ENCODE measurements at places on chromosomes 3 and 15.
A peak's percentile ranks its signal among the peaks of the same experiment; 100 is the strongest.

- DNase-seq: no peak
Measured at GRCh38 chr15:37217567-37217966, 117.2 kb upstream of the MEIS2 start.

GRCh38 chr3:45551214-45552010, 43.1 kb upstream of the LIMD1 start:
- DNase-seq: no peak

DNA sequence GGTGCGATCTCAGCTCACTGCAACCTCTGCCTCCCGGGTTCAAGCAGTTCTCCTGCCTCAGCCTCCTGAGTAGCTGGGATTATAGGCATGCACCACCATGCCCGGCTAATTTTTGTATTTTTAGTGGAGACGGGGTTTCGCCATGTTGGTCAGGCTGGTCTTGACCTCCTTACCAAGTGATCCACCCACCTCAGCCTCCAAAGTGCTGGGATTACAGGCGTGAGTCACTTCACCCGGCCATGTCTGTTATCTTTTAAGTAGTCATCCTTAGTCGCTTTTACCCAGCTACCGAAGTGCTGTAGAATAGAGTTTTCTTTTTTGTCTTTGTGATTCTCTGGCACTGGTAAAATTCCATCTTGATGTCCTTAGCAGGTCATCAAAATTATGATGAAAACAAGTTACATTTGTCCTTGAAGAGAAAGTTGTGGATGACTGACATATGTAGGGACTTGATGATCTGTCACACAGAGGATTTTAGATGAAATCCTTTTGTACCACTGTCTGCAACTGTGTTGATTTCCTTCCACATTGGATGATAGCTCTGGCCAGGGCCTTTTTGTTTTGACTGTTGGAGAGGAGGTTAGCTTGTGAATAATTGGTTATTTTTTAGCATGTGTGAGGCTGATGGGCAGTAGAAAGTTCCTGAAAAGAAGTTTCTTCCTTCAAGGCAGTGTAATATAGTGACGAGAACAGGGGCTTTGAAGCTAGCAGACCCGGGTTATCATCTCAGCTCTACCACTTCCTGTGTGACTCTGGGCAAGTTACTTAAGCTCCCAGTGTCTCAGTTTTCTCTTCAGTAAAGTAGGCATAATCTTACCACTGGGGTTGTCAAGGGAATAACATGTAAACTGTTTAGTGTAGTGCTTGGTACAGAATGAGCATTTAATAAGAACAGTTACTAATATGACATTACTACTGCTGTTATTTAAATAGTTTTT, 18.8 kb downstream of the ATG7 start:
- peak; percentile 17 for DNase-seq

- no peak for DNase-seq
Measured at GRCh38 chr3:102258666-102259227, 176.1 kb upstream of the ZPLD1 start.

DNA sequence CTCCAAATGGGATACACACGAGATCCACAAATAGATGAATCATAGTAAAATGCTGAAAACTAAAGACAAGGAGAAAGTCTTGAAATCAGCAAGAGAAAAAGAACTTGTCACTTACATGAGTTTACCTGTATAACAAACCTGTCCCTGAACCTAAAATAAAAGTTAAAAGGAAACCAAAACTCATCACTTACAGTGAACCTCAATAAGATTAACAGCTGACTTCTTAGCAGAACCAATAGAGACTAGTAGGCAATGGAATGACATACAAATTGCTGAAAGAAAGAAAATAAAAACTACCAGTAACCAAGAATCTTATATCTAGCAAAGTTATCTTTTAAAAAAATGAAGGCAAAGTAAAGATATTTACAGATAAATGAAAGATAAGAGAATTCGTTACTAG, 27.4 kb downstream of the SEC22A start:
- no peak for DNase-seq

DNA sequence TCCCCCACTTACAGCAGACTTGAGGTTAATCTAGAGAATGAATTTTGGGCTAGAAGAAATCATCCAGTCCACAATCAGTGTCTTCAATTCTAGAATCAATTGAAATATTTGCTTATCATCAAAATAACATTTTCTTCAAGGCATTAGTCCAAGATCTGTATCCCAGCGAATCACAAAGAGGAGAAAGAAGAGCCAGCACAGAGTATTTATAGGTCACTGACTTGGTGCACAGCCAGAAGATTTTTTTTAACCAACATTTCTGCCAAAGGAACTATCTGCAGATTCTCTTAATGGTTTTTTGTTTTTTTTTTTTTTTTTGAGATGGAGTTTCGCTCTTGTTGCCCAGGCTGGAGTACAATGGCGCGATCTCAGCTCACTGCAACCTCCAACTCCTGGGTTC, 178.2 kb downstream of the TNIK start:
- no peak for DNase-seq

GRCh38 chr15:80076321-80077318, 17.1 kb downstream of the ZFAND6 start:
- no peak for DNase-seq

GRCh38 chr3:122609798-122610559, 32.5 kb downstream of the PARP15 start:
- DNase-seq: no peak

DNA sequence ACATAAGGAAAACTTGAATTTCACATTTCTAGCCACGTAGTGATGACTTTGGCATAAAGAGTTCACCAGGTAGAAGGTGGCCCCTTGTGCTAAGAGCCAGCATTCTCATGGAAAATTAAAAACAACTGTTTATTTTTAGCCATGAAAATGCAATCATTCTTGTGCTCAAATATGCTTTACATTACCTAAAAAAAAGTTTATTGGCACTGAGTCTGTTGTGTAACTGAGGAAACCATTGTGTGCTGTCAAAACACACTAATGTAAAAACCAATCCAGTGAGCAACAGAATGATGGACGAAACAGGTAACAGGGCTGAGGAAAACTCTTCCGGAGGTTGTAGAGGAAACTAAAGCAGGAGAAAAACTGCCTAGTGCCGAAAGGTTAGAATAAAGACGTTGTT, 287.0 kb upstream of the TMC3 start:
- no peak for DNase-seq

- no peak for DNase-seq
Measured at GRCh38 chr3:137409584-137409983, 354.5 kb upstream of the SOX14 start.

DNA sequence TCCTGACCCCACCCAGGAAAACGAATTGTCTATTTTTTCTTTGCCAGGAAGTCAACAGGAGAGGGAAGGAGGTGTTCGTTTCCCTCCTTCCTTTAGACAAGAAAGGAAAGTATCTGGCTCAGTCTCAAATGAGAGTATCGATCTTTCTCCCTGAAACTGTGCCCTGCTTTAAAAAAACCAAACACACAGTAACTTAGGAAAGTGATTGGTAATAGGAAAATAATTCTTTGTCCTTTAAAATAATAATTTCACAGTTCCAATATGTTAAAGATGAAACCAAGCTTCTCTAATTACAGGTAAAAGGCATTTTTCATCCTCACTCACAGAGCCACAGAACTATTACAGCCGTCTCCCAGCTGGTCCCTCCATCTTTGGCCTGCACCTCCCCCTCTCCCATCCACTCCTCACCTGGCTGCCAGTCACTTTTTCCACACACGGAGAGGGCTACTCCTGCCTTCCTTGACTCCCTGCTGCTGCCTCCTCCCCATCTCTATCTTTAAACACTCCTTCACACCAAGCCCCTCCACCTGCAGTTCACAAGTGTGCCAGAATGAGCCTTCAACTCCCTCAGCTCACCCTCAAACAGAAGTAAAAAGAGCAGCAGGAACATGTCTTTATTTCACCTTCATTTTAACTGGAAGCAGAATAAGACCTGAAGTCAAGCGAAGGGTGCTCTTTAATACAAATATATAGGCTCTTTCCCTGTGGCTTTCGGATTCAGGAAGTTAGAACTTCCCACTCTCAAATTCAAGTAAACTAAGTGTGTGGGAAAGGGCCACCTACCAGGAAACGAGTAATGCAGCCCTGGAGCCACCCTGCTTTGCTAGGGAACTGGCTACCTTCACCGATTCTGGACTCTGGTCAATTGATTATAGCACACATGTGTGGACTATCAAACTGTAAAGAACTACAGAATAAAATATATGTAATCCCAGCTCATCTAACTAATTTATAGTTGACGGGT, 116.4 kb downstream of the SENP2 start:
- DNase-seq: no peak

- no peak for DNase-seq
Measured at GRCh38 chr15:83199288-83199687, 8.3 kb downstream of the HDGFL3 start.

DNA sequence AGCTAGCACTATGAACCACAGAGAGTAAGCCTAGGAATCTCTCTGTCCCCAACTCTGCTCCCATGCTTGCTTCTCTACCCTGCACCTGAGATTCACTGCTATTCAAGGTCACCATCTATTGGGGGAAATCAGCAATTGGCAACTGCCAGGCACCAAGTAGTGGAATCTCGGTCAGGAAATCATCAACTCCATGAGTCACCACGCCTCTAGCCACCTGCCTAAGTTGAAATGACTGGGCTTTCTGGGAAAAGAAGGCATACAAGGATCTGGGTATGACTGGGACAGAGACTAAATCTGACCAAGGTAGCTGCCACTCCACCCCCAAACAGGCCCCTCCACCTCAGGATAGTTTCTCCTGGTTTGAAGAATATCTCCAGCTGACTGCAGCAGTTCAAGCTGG, 464.1 kb upstream of the CBLB start:
- DNase-seq: peak; percentile 19

GRCh38 chr15:74040109-74040850, 42.1 kb downstream of the GOLGA6A start:
- no peak for DNase-seq

GRCh38 chr15:62569460-62570404, 404.6 kb upstream of the C2CD4B start:
- DNase-seq: no peak

DNA sequence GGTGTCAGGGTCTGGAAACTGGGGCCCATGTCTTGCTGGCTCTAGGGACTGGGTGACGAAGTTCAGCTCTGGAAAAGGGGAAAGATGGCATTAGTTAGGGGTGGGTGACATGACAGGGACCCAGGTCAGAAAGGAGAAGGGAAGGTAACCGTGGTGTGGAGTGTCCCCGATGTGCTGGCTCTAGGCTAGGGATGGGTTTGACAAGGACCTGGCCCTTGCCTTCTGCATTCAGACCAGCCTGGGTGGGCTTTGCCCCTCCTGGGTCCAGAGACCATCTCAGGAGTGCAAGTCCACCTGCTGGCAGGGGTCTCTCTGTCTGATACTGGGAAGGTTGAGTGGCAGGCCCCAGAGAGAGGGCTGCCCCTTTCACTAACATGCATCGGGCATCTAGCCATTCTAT, 28.7 kb upstream of the ATP2B2 start:
- no peak for DNase-seq

DNA sequence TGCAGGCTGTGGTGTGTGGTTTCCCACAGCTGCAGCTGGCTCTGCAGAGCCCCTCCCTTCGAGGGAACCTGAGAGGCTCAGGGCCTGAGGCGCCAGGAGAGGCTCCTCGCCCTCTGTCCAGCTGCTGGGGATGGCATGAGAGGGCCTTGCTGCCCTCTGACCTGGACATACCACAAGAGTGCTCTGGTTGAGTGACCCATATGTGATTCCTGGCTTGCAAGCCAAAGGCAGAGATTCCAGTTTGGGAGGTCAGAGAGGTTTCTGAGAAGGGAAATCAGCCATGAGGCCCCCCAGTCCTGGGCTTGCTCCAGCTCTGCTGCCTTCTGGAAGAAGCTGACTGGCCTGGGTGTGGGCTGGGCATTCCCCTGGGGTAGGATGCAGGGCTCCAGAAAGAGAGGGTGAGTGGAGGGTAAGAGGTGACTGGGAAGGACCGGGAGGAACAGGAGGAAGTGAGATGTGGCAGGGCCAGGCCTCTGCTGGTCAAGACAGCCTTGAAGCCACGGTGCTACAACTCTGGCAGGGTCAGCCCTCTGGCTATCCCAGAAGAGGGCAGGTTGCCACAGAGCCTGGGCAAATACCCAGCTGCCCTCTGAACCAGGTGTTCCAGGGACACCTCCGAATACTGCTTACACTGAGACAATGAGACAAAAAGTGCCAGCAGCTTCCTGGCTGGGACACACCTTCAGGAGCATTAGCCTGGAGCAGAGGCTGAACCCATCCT, 16.0 kb upstream of the SRP14 start:
- no peak for DNase-seq

- no peak for DNase-seq
Measured at GRCh38 chr3:54736459-54736858, 191.4 kb downstream of the LRTM1 start.

GRCh38 chr3:98593046-98593936, at the start of gene CPOX:
Gene CPOX, minus strand, starts transcription at chr3:98593611. Its CDS starts 107 bp downstream, at chr3:98593504.
- DNase-seq: peak; percentile 84

GRCh38 chr3:177835008-177835407, 637.7 kb upstream of the TBL1XR1 start:
- no peak for DNase-seq

- no peak for DNase-seq
Measured at GRCh38 chr3:44996556-44996969, 20.5 kb downstream of the EXOSC7 start.

GRCh38 chr3:127366383-127366782, 78.5 kb upstream of the PRR20G start:
- no peak for DNase-seq

DNA sequence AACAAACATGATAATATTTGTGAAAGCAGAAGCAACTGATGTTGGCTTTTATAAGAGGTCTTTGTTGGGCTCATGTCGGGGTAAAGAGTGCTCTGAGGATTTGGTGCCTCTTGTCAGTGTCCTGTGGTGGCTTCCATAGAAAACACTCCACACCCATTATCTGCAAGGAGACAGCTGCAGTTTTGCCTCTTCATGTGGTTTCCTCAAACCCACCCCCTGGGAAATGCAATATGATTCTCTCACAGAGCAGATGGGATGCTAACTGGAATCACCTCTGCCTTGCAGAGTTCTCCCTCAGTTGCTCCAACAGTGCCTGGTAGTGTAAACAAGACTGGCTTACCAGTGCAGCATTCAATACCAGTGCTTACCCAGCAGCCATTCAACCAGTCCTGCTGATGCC, 771.4 kb upstream of the CFAP20DC start:
- DNase-seq: no peak

GRCh38 chr3:14177580-14178246, 688 bp downstream of the XPC start:
- no peak for DNase-seq

GRCh38 chr3:113128386-113129015, 82.9 kb upstream of the BOC start:
- no peak for DNase-seq

- no peak for DNase-seq
Measured at GRCh38 chr15:87492321-87492720, 764.2 kb downstream of the NTRK3 start.
